ENCODE measurements at places on chromosomes 5 and 9.

GRCh38 chr5:142872795-142873194 is 102.6 kb downstream of the ARHGAP26 start:
- DNase-seq: no peak

- no peak for DNase-seq
Observed at GRCh38 chr5:133287500-133287899, 235.7 kb downstream of the HSPA4 start.

GRCh38 chr5:73682176-73682575 is 56.2 kb downstream of the ARHGEF28 start:
- no peak for DNase-seq

- DNase-seq: peak; percentile 92
Observed at GRCh38 chr5:11904265-11904906, at the start of gene CTNND2. Gene CTNND2, minus strand, starts transcription at chr5:11904446. Its CDS starts 593 bp downstream, at chr5:11903853.

DNA sequence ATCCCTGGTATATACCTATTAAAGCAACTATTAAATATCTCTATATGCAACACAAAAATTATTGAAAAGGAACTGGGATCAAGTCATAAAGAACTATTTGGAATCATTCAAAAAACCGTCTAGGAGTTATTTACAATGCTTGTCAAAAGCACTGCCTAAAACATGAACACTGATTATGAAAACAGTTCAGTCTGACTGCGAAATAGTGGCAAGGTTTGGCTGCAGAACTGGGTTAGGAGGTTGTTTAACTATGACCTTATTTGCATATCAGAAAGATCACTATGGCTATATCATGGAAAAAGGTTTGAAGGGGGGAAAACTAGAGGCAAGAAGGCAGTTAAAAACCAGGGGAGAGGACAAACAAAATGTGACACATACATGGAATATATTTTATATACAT is 12.0 kb downstream of the FBXW2 start:
- no peak for DNase-seq

DNA sequence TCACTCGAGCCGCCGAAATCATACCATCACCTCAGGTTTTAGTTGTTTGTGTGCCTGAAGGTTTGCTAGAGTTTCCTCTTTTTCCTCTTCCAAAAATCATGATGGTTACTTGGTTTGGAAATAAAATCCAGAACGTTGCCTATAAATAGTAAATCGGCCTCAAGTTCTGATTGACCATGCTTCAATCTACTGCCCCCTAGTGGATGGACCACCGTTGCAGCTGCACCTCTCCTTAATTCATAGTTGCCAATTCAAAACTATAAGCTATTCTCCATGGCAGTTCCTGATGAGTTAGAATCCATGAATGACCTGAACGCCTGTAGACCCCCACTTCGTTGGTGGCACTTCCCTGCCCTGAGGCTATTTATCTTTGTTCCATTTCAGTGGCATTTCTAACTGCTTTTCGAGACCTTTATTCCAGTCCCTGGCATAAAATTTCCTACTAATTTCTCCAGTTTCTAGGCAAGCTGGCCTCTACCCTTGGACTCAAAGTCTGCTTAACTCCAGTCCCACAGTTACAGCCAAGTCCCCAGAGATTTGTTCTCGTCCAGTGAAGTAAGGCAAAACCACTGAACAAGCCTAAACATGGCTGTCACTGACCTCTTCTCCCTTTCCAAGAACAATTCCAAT is 422.6 kb downstream of the EFNA5 start:
- peak; percentile 38 for DNase-seq

- no peak for DNase-seq
Observed at GRCh38 chr5:16406023-16406422, 59.6 kb downstream of the ZNF622 start.

- no peak for DNase-seq
Observed at GRCh38 chr9:5893134-5893505, 2.4 kb downstream of the MLANA start.

DNA sequence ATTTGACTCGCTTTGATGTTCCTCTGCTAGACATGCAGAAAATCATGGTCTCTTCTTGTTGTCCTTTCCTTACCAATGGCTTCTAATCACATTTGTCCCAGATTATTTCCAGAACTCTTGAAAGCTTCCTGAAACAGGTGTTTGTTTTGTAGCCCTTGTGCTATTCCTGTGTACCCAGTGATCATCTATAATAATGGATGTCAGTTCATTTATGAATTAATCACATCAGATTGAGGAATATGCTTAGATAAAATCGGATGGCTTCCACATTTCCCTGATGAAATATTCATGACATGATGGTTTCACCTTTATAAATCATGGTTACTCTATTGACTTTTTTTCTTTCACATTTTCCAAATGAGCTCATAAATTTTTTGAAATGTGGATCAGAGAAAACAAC is 359.0 kb upstream of the DMAC1 start:
- no peak for DNase-seq

DNA sequence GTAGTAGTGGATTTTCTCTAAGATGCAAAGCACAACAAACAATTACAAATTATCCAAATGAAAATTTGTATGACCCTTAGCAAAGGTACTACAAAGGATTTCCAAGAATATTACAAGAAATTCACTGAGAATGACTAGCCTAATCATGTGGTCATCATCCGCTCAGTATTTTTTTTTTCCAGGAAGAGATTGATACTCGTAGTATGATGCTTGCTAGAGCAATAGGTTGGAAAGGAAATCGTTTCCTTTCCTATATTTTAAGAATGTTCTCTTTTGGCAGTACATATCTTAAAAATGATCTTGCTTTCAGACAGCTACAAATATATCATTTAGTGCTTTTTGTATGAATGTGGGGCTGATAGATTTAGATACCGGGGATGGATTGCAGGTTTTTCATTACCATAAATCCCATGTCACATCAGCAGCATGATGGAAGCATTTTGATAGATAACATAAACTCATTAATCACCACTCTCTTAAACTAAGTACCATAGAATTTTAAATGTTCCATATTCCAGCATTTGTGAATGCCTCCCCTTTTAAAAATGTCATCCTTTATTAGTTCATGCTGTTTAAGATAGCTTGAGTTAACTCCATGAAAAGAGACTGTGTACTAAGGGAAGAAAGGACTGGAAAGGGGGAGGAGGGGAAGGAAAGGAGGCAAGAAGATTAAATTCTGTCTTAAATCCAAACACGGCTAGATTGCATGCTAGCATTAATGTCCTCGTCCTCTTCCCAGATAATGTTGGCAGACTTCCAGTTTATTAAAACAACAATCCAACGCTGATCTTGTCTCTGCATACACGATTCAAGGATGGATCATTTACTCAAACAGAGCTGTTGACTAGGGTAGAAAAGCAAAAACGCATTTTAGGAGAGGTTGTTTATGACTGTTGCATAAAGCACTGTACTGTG is 311.7 kb upstream of the ZNF608 start:
- no peak for DNase-seq

DNA sequence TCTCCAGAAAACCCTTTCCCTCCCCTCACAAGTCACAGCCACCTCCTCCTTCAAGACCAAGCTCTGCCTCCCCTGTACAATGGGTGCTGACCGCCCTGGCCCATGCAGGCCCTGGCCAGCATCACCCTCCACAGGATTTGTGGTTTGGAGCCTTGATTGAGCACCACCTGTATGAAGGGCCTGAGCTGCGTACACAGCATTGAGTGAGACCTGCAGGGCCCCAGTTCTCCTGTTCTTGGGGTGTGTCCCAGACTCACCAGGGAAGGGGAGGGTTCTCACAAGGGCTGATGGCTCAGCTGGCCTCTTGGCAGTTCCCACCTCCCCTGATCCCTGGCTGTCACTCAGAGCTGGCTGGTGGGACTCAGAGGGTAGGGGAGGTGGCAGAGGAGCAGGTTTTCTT is 63.7 kb upstream of the IER5L start:
- DNase-seq: no peak

GRCh38 chr5:165185716-165186115 is 1680.3 kb downstream of the MAT2B start:
- DNase-seq: no peak

- DNase-seq: no peak
Observed at GRCh38 chr9:5493679-5494511, 16.4 kb upstream of the PDCD1LG2 start.

DNA sequence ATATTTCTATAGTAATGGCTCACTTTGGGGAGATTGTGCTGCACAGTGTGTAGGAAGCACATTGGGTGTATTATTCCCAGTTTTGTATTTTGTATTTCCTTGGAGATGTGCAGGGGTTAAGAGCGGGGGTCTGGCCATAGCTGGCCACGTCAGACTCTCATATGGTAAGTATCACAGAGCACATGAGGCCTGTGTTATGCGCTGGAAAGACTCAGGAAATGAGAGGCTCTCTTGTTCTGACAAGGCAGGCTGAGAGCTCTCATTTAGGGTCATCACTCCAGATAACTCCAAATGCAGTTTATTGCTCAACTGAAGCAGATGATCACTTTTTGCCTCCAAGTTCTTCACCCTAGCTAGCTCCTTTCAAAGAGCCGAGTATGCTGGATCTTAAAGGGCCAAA is 205.7 kb downstream of the NTRK2 start:
- no peak for DNase-seq

GRCh38 chr5:112346411-112347044 is 72.5 kb downstream of the EPB41L4A start:
- no peak for DNase-seq

DNA sequence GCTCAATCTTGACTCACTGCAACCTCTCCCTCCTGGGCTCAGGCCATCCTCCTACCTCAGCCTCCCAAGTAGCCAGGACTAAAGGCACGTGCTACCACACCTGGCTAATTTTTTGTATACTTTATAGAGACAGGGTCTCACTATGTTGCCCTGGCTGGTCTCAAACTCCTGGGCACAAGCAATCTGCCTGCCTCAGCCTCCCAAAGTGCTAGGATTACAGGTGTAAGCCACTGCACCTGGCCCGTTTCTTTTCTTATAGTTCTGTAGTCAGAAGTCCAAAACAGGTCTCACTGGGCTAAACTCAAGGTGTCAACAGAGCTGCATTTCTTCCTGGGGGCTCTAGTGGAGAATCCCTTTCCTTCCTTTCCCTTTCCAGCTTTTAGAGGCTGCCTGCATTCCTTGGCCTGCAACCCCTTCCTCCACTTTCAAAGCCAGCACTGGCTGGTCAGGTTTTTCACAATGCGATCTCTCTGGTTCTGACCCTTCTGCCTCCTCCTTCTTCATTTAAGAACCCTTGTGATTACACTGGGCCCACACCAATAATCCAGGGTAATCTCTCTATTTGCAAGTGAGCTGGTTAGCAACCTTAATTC is 16.3 kb downstream of the IRF1 start:
- DNase-seq: no peak

DNA sequence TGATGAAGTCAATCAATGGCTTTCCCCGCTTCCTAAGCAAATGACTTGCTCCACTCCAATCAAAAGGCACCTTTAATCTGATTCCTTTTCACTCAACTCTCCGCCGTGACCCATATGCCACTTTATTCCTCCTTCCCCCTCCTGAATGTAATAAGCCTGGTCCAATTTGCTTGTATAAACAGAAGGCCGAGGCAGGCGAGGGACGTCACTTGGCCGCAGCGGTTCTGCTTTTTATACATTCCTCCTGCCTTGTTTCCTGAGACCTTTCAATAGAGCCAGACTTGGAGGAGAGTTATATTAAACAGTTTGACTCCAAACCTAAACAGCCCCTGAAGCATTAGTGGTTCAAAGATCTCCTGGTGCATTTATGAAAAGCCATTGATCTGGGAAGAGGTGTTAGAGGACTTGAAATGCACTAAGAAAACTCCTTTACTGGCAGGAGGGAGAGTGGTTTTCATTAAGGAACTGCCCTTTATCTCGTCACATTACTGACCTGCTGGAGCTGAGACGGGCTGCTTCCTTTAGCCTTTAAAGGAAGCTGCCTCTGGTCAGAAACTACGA is 273.4 kb downstream of the SLIT3 start:
- no peak for DNase-seq

- no peak for DNase-seq
Observed at GRCh38 chr9:33011831-33012230, 10.4 kb upstream of the APTX start.

GRCh38 chr5:95921501-95921900 is 40.1 kb downstream of the ELL2 start:
- no peak for DNase-seq

- no peak for DNase-seq
Observed at GRCh38 chr9:71322311-71322710, 200.9 kb upstream of the TRPM3 start.

GRCh38 chr5:178394074-178394473 is 161.5 kb upstream of the PHYKPL start:
- no peak for DNase-seq

DNA sequence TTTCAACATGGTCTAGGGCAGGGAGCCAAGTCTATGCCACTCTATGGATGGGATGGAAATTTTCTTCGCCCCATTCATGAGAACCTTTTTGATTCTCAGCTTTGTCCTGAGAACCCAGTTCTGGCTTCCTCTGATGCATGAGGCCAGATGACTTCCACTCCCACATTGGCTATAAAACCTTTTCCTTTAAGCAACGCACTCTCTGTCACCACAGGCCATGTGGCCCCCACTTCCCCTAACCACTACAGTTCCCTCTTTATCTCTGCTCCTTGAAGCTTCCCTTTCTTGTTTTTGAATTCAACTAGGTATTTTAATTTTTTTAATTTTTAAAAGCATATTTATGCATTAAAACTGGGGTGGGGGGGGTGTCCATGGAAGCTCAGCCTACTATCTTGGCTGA is 401.3 kb downstream of the ENC1 start:
- DNase-seq: no peak

All from retina (tissue), 1 donor.